ENCODE measurements at places on chromosomes 7 and 10. TPM values are rescaled to one million over a fixed set of nuclear protein-coding genes. Genes with fewer than 3 reads are reported as not detected.

Gene GRM3
- total RNA-seq, result not detected

Gene ZNF22
- 30.1 TPM for total RNA-seq

Gene TMEM184A
- under 0.01 TPM for total RNA-seq

Gene NPVF
- not detected for total RNA-seq

Gene ZP3
- total RNA-seq, result 1.8 TPM

Gene RASA4
- 3.8 TPM for total RNA-seq

Gene PAX4
- total RNA-seq, result not detected

Gene KCND2
- 0.20 TPM for total RNA-seq

Gene LBX1
- not detected for total RNA-seq

Gene IDE
- 19.4 TPM for total RNA-seq

Gene SKIDA1
- total RNA-seq, result 1.1 TPM

Gene SPACDR
- total RNA-seq, result 0.40 TPM

Gene EPHA1
- 0.20 TPM for total RNA-seq

Gene SFRP5
- not detected for total RNA-seq

Gene ANKRD30A
- not detected for total RNA-seq

Gene ARHGEF5
- total RNA-seq, result 0.22 TPM

Gene WEE2
- under 0.01 TPM for total RNA-seq

Gene AKR1E2
- total RNA-seq, result 23.0 TPM

Gene RASSF4
- 6.1 TPM for total RNA-seq

Gene GIMAP8
- 88.7 TPM for total RNA-seq

Gene FGL2
- 0.20 TPM for total RNA-seq

All from lung microvascular endothelial cell (primary cell).